ENCODE measurements at places on chromosomes 5 and 9.

DNA sequence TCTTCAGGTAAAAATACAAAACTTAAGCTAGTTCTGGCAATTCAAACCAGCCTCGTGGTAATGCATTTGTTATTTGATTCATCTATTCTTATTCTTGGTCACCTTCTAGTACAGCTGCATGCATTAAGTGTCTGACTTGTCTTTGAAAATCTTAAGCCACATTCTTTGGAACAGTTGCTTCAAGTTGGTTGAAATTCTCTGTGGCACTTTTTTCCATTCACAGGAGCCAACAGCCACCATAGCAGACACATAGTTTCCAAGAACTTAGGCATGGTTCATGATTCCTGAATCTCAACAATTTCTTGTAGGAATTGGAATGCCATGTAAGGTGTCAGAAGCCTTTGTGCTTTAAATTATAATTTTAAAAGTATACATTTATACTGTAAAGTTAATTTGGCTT lies 47.4 kb upstream of the MEF2C start:
- no peak for DNase-seq

DNA sequence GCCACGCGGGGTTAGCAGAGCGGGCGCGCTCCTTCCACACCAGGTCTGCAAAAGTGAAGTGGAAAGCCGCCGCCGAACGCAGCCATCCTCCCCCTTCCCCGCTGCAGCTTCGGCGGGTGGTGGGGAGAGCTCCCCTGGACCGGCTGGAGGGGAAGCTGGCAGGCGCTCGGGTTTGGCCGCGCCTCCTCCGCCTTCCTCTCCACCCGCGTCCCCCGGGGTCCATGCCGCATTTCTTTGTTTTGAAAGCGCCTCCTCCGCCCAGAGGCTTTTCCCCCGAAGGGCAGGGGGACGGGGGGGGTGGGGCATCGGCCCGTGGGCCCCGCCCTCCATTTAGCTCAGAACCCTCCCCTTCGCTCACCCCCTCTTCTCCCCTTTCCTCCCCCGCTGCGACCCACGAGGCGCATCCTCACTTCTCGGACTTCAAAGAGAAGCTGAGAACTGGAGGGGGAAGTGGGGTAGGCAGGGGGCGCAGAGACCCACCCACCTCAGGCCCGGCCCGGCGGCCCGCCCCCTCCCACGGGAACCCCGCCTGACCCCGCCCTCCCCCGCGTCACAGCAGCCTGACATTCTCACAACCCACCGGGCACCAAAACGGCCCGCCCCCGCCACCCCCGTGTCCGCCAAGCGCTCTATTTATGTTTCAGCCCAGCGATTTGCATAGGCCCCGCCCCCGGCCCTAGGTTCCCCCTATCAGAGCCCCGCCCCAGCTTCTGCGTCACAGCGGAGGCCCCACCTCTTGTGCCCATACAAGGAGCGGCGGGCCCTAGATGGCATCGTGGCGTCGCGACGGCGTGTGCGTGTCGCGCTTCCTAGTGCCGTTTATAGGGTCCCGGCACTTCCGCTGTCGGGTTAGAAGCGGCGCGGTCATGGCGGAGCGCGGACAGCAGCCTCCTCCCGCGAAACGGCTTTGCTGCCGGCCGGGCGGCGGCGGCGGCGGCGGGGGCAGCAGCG lies at the start of gene ZSWIM6:
ZSWIM6 (plus strand) TSS at position 852 of the 951 bp plus-strand sequence; CDS start at position 867, 15 bp downstream.
- peak; percentile 98 for DNase-seq

DNA sequence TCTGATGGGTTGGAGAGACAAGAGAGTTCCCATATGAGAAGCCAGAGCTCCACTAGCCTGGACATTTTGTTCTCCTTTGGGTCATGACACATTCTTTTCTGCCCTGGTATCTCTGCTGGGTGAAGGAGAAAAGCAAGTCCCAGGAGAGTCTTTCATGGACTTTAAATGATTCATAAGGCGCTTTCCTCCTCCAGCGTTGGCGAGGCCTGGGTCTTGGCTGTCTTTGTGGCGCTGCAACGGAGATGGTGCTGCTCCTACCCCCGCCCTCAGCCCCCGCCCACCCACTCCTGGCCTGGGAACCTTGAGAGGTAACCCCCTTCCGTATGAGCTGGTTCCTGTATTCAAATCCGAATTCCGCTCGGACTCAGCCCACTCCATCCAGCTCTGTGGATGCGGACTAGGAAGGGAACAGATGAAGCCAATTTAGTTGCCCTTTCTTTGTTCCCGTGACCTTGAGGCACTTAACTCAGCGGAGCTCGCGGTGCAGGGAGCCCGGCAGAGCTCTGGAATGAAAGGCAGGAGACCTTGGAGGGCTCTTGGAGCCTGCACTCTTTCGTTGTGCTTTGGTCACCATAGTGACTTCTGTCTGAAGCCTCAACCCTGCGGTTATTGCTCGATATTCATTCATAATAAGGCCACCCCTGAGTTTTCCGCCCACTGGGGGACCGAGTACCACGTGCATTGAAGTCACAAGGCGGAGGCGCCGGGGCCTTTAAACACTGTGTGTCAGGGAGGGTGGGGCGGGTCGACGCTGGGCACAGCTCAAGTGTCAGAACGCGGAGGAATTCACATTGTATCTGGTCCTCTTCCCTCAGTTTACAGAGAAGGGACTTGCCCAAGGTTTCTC lies 14.0 kb upstream of the PWWP2A start:
- peak; percentile 52 for DNase-seq

GRCh38 chr5:137699336-137700281 lies 36.3 kb downstream of the KLHL3 start:
- DNase-seq: peak; percentile 30

DNA sequence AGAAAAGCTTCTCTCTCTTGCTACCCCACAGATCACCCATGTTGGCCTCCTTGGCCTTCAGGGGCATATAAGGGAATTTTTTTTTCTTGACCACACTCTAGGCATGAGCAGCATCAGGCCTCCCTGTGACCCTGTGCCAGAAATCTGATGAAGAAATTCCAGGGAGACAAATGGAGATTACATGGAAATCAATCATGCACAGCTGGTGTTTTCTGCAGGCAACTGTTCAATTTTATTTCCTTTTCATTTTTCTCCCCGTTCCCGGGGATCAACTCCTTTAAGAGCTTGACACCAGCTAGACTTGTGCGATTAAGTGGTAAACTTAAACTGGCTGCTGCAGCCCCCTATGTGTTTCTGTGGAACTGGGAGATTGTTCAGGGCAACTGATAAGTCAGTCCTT lies 59.3 kb downstream of the GALNT10 start:
- peak; percentile 21 for DNase-seq

GRCh38 chr5:149257889-149258705 lies 13.6 kb upstream of the AFAP1L1 start:
- DNase-seq: peak; percentile 71

DNA sequence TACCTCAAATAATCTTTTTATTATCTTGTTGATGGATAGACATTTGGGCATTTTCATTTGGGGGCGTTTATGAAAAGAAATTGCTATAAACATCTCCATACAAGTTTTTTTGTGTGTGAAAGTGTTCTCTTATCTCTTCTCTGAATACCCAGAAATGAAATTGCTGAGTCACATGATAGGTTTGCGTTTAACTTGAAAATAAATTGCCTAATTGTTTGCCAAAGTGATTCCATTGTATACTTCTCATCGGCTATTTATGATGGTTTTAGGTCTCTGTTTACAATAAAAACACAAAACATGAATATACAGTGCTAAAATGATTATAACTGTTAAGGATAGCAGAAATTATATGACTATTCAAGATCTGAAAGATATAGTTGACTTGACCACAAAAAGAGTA lies 361.7 kb downstream of the TAF11L14 start:
- no peak for DNase-seq

DNA sequence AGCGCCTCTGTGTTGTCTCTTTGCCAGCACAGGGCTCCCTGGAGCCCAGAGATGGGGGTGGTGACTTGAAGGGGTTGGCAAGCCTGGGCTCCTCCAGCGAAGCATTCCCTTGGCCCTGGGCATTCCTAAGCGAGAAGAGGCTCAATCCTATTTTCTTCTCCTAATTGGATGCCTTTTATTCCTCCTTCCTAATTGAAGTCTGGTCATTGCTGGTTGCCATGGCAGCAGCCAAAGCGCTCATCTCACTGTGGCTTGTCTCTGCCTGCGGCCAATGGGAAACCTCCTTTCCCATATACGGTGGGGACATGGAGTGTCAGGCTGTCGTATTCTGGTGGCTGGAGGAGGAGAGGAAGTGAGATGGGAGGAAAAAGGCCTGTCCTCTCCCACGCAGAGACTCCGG lies 52.3 kb upstream of the RARS1 start:
- no peak for DNase-seq

- no peak for DNase-seq
Observed at GRCh38 chr5:67221487-67222242, 25.1 kb upstream of the CD180 start.

DNA sequence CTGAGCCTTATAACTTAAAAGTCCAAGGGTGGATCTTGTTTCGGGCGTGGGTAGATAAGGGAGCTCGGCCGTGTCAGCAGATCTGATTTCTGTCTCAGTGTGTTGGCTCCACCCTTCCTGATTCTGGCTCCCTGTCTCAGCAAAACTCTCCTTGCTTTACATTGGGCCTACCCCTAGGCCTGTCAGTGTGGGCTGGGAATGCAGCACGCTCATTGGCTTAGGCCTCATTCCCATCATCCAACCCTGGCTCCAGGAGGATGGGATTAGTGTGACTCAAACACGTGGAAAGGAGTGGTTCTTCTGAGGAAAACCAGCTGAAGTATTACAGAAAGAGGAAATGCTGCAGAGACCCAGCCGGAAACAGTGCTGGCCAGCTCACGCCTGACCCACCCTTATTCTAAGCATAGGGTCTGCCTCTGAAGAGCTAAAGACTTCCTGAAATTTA lies 59.9 kb downstream of the ZFAND5 start:
- no peak for DNase-seq

DNA sequence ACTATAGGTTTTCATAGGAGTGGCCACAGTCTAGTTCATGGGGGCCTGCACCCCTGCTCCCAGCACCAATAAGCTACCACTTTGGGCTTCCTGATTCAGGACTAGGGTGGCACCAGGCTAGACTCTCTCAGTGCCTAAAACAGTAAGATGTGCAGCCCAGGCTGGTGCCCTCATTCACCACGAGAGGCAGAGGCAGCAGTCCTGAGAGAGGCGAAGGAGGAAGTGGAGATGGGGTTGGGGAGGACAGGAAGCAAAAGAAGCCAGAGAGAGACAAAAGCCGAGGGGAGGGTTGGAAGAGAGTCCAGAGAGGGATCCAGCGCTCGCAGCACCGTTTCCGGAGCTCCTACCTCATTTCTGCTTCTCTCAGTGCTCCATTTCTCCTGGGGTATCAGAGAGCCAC lies 180.9 kb downstream of the MED10 start:
- no peak for DNase-seq

DNA sequence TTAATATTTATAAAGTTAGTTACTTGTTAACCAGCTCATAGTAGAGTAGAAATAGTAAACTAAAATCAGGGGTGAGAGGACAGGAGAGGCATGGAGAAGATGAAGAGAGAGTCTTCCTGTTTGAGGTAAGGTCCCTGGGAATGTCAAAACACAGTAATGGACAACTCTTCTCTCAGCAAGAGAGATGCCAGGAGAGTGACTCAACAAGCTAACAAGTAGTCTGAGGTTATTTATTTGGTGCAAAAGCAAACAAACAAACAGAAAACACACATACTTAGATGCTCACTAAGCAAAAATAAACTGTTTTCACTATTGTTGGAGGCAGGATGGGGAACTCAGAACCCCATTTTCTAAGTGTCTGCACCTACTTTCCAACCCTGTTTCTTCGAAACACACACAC lies 333.2 kb upstream of the RFX3 start:
- no peak for DNase-seq

- no peak for DNase-seq
Observed at GRCh38 chr5:26622947-26623346, 415.4 kb downstream of the CDH9 start.

GRCh38 chr5:179577286-179577960 lies 27.1 kb downstream of the RUFY1 start:
- DNase-seq: no peak

DNA sequence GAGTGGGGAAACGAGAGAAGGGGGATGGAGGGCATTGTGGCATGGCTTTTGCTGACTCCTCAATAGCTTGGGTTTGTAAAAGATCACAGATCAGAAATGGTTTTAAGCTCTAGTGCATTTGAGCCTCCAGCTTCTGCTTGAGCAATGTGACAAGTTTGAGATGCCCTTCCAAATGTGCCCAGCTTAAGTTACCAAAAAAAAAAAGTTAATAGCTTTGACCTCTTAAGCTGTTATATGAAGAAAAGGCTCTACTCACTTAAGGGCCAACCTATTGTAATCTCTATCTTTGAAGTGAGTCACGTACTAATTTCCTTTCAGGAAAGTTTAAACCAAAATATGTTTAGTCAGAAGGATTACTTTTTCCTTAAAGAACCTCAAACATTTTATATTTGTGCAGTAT lies 428.8 kb upstream of the ACTBL2 start:
- no peak for DNase-seq

DNA sequence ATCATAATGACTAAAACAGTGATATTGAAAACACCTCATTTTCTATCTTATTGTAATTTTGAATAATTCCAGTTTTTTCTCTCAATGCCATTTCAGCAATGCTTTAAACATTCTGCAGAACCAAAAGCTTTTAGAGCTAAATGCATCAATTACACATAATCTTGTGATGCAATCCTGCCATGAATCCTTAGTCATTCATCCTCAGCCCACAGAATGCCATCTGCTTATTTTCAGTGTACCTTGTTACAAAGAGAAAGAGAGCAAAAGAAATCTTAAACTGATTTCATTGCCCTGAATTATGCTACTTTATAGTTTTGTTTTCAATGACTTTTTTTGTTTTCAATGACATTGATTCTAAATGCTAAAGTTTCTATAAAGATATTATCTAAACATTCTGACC lies 1234.8 kb upstream of the C9orf72 start:
- DNase-seq: no peak

GRCh38 chr5:35856765-35857351 lies at the start of gene IL7R:
Gene IL7R, plus strand, starts transcription at chr5:35856891. Its CDS starts 87 bp downstream, at chr5:35856978.
- DNase-seq: no peak

DNA sequence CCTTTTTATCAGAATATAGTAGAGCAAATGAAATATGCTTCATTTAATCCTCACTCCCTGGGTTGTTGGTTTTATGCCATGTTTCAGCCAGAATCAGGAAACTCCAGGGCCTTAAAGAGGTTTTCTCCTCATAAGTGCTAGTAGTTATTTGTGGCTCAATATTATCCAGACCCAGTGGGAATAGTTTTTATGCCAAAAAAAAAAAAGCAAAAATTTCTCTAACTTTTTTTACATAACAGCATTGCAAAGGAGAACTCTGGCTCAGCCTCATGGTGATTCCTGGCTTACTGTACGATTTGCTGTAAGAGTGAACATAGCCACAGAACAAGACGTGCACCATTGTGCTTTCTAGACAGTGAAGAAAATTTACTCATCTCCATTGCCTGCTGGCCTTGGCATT lies 232.5 kb downstream of the PJA2 start:
- no peak for DNase-seq

DNA sequence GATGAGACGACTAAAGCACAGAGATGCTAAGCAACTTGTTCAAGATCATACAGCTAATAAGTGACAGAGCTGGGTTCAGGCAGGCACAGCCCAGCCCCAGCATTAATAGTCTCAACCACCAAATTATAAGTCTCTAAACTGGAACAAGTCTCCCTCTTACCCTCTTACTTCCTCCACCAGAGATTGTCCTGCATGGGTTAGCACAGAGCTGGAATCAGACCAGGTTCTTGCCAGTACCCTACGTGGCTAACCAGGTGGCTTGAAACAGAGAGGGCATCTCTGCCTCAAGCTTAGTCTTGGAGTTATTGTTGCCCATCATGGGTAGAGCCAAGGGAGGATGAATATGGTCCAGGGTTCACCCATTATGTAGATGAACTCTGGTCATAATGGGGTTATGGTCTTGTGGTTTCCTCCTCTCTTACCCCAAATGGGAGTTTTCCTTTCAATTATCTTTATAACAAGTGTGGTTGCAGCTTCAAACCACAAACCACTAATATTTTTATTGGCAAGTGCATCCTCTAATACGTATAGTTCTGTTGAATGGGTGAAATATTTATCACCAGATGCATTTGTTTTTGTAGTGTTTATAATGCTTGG lies 8.3 kb upstream of the XPA start:
- DNase-seq: no peak
